H1 (cell line): ENCODE measurements at places on chromosomes 5 and 9.

DNA sequence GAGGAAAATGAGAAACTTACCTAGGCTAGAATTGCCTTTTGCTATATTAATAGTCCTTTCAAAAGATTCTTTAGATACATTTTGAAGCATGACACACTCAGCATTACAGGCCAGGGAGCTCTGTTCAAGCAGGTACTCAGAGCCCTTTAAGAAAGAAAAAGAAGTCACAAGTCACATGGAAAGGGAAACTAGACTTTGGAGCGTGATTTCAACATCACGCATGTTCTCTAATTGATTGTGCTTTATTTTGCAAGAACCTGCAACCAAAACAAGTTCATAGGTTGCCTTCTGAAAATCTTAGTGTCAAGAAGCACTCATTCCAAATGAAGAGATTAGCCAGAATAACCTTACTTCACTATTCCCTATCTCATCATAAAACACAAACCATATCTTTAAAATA lies 103.8 kb downstream of the MPDZ start:
- DNase-seq, result no peak

DNA sequence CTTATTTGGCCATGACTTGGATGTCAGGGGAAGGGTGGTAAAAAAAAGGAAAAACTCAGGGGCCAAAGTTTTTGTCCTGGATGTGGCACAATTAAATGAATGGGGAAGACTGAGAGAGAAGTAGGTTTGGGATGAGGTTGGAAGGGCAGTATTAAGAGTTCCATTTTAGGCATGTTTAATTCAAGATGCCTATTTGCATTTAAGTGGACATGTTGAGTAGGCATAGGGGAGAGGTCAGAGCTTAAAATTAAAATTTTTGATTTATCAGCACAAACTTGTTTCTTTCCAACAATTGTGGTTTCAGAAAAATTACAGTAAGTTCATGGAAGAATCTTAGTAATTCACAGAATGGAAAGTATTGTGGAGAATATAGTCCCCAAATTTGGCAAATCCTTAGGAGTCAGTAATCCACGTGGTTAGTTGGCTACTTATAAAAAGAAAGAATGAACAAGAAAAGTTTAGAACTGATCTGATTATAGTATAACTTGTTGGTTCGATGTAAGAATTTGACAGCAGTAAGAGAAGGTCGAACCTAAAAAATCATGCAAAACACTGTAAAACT lies 265.9 kb downstream of the SAXO1 start:
- no peak for DNase-seq

DNA sequence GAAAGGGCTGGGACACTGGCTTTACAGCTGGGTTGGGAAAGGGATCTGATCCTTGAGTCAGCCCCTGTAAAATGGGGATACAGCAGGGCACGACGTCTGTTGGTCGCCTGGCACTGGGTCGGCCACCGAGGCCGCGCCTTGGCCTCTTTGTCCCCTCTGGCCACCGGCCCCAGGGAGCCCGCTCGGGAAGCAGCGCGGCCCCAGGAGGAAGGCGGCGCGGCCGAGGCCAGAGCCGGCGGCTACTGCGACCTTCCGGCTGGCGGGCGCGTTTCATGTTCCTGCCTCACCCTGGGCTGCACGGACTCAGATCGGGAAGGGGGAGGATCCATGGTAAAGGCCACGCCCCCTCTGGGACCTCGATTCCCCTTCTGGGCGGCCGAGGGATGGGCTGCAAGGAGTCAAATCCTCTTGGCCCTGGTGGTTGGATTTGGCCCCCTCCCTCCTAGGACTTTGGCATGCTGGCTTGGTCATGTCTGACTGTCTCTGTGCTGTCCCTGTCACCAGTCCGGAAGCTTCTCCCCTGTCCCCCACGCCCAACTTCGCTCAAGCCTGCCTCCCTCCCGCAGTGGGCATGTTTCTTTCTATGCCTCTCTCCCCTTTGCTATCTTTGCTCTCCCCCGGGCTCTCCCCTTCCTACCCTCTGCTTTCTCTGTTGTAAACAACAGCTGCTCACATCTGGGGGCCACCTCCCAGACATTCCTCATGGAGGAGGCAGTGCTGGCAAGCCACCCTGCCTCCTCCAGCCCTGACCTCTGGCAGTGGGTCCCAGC lies 25.8 kb downstream of the FPGS start:
- DNase-seq, result peak; percentile 70

DNA sequence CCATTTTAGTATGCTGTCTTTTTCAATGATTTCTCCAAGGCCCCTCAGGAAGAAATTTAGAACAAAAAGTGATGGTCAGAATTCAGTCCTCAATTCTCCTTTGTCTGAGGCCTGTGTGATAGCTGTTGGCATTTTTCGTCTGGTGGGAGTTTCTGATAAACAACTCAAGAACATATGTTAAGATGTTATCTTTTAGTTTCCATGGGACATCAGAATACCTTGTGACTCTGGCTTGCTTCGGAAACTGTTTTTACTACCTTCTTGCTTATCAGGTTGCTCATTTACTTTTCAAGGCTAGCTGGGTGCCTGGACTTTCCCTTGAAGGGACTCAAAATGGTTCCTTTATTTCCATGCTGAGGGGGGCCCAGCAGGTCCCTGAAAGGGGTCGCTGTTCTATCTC lies 97.2 kb downstream of the INVS start:
- no peak for DNase-seq

- DNase-seq, result no peak
Observed at GRCh38 chr9:99374793-99375192, 152.7 kb downstream of the SEC61B start.

DNA sequence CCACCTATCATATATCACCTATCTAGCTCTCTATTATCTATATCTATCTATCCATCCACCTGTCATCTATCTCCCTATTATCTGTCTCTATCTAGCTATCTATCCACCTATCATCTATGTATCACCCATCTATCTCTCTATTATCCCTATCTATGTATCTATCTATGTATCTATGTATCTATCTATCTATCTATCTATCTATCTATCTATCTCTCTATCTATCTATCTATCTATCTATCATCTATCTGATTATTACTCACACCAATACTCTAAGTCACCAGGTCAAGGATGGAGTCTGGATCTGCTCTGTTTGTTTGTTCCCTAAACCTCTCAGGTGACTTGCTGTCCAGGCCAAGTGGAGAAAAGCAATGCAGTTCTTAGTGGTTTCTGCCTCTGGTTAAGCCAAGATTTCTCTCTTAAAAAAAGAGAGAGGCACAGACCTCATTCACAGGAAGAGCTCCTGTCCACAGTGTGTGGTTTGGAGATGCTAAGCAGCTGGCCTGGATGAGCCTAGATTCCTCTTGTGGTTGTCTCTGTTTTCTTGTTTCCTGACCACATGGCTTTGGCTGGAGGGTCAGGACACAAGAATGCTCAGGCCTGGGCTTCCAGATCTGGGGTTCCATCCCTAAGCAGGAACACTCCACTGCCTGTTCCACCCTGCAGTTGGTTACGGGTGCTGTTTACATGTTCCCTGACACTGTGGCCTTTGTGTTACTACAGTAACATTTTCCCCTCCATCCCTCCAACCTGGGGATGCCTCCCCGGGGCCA lies 133.4 kb downstream of the PHF2 start:
- no peak for DNase-seq

DNA sequence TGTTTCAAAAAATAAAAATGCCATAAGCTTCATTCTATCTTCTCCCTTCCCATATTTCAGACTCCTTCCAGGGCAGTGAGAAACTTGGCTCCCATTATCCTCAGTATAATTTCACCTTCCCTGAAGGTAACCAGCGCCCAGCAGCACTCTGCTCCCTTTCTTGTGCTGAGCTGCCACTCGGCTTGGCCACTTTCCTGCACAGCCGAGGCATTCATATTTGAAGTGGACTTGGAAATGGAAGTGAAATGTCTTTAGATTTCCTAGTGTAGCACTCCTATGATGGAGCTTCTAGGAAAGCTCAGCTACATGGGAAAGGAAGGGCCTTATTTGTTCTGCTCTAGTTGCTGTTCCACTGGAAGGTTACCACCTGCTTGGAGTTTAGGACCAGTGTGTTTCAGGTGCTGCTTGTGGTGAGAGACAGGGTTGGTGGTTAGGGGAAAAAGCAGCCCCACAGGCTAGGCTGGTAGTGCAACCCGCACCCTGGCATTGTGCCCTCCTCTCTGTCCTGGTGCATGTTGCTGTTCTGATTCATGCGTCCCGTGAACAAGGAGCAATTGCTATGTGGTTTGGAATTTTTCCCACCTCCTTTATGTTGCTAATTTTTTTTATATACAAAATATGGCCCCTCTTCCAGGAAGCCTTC lies 53.8 kb downstream of the RAD23B start:
- DNase-seq, result no peak

- DNase-seq, result no peak
Observed at GRCh38 chr5:9284272-9284671, 261.6 kb downstream of the SEMA5A start.

DNA sequence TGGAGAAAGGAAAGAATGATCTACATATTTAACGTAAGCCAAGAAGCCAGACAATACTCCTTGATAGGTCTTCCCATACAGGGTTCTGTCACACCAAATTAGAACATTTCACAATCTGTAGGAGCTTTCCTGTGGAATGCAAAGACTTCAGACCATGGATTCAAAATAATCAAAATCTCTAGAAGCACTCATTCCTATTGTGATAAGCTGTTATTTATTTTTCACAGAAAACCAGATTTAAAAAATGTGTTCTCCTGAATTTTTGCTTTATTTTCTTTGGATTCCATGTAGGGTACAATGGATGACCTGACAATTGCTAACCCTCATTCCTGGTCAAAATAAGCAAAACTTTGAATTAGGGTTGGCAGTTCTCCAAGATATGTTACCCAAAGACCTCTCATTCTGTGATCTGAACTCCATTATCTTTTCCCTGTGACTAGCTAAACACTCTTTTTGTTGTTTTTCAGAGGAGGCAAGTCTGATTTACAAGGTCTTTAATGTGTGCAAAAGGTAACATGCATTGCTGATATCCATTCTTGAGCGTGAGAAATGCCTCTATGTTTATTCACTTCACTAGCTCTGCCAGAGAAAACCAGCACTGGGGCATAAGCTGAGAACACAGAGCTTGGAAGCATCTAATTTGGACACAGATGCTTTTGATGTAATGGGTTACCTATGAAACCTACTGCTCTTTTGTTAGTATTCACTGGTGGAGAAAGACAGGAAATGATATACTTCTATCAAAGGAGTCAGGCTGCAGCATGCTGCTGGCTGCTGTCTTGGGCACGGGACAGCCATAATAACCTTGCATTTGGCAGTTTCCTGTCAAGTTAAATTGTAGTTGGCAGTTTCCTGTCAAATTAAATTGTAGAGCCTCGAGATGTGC lies 31.4 kb downstream of the ACTBL2 start:
- no peak for DNase-seq
